ENCODE measurements at places on chromosomes 6 and 20.

DNA sequence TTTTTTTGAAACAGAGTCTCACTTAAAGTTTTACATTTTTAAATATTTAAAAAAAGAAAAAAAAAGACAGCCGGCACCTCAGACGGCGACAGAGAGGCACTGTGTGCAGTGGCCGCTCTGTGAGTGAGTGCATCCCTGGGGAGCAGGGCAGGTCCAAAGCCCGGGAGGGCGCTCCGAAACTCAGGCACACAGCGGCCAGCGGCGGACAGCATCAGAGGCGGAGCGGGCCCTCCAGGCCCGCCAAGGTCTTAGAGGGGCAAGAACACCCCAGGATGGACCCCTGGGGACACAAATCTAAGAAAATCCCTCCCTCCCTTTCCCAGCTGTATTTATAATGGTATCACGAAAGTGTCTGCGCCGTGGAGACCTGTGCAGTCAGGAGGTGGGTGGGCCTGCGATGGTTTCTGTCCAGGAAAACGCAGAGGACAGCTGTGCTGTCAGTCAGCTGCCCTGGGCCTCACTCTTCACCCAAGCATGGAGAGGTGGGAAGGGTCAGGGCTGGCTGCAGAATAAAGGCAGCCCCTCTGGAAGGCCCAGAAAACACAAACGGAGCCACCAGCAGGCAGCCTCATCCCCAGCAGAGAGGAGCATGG, 43.8 kb downstream of the TAF4 start:
- DNase-seq = no peak

DNA sequence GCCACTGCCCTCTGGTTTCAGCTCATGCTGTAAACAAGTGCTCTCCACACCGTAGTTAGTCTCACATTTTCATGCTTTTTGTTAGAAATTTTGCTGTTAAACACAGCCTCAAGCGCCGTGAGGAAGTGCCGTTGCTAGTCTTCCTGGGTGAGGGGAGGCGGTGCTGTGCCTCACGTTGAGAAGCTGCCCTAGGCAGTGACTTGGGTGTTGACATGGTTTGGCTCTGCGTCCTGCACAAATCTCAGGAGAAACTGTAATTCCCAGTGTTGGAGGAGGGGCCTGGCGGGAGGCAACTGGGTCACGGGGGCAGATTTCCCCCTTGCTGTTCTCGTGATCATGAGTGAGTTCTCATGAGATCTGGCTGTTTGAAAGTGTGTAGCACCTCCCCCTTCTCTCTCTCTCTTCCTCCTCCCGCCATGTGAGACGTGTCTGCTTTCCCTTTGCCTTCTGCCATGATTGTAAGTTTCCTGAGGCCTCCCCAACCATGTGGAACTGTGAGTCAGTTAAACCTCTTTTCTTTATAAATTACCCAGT, 95.8 kb downstream of the ERMARD start:
- DNase-seq = no peak

- DNase-seq = no peak
These were observed 62.0 kb upstream of the BMP5 start for GRCh38 chr6:55937261-55937947.

- no peak for DNase-seq
These were observed 306.6 kb downstream of the PRKN start for GRCh38 chr6:162421004-162421403.

GRCh38 chr6:29845405-29846006, 17.9 kb downstream of the HLA-G start:
- DNase-seq = no peak

DNA sequence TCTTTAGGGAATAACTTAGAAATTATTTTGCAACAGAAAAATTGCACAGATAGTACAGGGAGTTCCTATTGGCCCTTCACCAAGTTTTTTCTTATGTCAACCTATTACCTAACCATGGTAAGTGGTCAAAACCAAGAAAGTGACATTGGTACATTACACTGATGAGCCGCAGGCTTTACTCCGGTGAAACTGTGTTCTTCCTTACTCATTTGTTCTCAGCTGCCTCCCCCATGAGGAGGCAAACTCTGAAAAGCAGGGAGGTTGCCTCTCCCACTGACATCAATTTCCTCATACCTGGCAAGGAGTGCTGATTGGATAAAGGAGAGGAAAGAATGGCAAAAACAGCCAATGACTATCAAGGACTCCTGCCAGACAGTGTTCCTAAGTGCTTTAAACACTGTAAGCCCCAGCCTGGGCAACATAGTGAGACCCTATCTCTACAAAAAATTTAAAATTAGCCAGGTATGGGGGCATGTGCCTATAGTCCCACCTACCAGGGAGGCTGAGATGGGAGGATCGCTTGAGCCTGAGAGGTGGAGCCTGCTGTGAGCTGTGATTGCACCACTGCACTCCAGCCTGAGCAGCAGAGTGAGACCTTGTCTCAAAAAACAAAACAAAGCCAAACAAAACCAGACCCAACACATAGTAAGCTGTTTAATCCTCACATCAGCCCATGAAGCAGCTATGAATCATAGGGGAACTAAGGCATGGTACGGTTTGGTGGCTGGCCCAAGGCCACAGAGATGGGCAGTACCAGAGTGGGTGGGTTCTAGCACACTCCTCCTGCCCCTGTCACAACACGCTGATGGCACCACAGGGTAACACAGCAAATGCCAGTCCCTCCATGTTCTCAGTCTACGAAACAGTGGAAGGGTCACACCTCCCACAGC, 24.7 kb downstream of the C20orf203 start:
- DNase-seq = no peak

GRCh38 chr6:137736048-137736818, 130.8 kb upstream of the TNFAIP3 start:
- DNase-seq = no peak

DNA sequence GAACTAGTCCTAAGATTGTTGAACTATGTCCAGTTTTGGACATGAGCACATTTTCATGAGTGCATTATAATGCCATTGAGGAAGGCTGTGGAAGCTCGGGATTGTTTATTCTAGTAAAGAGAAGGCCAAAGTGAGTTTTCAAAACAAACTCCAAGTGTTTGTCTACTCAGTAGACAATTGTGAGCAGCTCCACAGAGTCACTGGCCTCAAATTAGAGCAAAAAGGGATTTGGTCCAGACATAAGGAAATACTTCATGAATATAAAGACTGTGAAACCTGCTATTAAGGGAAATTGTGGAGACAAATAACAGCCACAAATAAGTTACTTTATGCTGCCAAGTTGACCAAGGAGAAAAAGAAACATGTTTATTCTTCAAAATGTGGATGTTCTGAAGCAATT, 42.6 kb upstream of the PREP start:
- DNase-seq = no peak

DNA sequence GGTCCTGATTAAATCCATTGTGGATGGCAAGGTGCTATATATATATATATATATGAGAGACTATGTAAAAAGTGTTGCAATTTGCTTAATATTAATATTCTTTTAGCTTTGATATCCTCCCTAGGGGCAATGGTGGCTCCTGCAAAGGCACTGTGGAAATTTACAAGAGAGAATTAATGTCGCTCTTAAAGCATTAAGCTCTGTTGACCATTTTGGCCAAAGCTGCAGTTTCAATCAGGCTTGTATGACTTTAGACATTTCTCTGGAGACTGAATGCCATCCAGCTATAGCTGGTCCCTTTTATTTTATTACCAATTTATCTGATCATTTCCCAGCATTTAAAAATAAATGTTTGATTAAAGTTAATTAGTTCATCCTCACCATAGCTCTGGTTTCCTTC, 155.3 kb downstream of the JARID2 start:
- DNase-seq = no peak

DNA sequence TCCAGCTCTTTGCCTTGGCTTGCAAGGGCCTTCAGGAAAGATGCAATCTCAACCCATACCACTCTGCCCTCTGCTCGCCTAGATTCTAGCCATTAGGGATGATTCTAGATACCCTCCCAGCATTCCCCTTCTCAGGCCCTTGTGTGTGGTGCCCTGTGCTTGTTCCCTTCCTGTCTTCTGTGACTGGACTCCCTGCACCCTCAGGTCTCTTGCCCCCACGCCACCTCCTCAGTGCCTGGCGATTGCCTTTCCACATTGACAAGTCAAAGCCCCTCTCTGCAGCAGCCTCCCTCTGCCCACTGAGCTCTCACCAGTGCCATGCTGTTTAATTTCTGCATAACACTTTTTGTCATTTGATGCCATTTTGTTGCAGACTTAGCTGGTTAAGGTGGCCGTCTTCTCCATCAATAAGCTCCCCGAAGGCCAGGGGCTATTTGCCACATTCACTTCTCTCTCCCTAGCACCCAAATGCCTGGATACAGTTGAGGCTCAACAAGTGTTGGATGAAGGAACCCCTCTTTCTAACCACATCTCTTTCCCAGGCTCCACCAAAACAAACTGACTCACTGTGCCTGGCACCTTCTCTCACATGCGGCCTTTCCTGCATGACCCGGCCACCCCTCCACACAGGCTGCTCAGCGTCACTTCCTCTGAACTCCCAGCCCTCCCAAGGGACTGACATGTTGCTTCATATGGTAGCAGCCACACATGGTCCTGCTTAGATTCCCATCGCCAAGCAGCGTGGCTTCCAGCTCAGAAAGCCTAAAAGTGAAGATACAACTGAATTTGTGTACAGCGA, 4.6 kb upstream of the TXNDC5 start:
- no peak for DNase-seq

- no peak for DNase-seq
These were observed 39.2 kb upstream of the NHSL1 start for GRCh38 chr6:138538390-138539031.

DNA sequence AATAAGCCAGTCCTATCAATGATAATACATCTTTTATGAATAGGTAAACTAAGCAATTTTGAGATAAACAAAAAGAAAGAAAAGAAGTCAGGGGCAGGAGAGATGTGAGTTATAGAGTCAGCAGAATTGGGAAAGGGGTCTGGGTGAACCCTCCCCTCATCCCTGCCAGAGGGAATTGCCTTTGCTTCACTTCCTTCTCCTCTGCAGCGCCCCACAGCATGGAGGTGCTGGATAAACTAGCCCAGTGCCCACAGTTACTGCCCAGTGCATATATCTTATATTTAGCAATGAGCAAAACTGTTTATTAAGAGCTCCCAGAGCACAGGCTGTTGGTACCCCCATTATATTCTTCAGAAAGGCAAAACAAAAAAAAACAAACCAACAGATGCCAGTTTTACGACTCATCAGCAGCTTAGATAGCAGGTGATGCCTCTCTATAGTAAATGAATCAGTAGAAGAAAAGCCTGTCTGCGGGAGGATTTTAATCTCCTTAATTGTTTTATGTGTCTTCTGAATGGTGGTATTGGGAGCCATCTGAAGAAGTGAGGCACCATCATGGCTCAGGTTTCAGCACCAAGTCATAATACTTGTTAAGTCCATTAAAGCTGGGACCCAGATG, 419.2 kb downstream of the EPM2A start:
- no peak for DNase-seq

DNA sequence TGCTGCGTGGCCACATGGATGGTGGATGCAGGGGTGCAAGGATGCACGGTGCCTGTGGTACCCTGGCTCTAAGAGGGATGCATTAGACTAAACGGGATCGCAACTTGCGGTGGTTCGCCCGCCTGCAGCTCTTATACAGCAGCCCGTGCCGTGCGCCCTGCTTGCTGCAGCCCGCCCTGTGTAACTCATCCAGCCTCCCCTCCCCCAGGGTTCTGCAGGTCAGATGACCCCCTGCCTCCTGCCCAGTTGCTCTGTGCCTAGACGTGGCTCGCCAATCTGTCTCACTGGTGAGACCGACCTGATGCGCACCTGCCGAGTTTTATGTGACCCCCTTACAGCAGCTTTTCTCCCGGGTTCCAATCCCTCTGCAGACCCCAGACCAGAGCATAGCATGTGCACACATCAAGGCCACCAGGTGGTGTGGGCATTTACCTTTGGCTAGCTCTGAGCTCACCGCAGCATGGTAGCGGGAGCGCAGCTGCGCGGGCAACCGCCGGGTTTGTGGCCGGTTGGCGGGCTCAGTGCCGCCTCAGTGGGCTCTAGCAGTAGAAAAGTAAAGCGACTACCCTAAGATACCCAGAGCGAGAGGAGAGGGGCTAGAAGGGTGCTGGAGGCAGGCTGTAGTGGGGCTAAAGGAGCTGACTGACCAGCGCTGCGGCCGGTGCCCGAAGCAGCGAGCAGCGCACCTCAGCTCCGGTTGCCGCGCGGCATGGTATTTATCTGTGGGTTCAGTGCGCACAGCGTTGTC, 693 bp upstream of the GNAS-AS1 start:
- no peak for DNase-seq

- DNase-seq = no peak
These were observed 733.9 kb downstream of the EYS start for GRCh38 chr6:64973142-64973541.

- no peak for DNase-seq
These were observed 143.7 kb downstream of the KLHL32 start for GRCh38 chr6:97068211-97068610.

- DNase-seq = no peak
These were observed 13.5 kb upstream of the BMP5 start for GRCh38 chr6:55888917-55889316.

GRCh38 chr20:34883087-34883688, 6.8 kb downstream of the ACSS2 start:
- DNase-seq = no peak

DNA sequence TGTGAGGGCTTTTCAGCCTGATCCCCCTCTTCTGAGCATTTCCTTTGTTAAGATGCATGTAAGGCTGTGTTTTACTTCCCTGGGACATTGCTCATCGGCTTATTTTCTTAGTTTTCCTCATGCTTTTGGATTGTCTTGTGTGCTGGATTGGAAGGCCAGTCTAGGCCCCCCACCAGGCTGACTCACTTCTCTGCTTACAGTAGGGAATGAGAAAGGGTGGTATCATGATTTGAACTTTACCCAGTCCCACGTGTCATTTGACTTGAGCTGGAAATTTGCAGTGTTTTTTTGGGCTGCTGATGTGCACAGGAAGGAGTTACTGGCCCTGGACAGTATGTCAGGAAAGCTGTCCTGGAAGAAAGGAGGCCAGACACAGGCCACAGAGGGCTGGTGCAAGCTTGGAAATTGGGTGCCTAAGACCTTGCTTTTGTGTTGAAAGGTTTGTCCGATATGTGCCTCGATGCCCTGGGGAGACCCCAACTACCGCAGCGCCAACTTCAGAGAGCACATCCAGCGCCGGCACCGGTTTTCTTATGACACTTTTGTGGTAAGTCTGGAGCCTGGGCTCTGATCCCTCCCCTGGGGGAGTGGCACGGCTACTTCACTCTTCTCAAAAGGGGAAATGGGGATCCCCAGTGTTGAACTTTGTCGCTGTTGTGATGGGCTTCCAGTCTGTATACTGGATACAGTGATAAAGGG, 12.8 kb downstream of the RNF114 start:
- DNase-seq = no peak

DNA sequence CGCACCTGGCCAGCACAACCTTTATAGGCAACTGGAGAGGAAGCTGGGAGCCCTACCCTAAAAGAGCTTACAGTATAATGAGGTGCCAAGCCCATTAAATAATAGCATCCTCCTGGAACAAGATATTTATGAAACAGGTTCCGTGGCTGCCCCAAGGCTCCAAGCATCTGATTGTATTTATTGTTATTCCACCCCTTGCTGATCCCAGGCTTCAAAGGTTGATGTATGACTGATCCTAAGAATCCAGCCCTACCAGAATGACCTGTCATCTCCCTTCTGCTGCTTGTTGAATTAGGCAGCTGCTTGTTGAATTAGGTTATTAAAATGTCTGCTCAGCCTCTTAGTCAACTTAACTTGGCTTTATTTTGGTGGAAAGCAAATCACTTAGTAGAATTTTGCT, 35.2 kb upstream of the SASH1 start:
- DNase-seq = no peak

Measured in GM18507 (cell line).